Activated naive CD4-positive, alpha-beta T cell treated with anti-CD3 and anti-CD28 coated beads, Interleukin-2, amount 10 ng/mL, durations not matched to agents 7 days and 5 days (primary cell): ENCODE measurements at places on chromosomes 16 and 17.

GRCh38 chr17:13735444-13735843 is 133.7 kb upstream of the HS3ST3A1 start:
- DNase-seq, result no peak

DNA sequence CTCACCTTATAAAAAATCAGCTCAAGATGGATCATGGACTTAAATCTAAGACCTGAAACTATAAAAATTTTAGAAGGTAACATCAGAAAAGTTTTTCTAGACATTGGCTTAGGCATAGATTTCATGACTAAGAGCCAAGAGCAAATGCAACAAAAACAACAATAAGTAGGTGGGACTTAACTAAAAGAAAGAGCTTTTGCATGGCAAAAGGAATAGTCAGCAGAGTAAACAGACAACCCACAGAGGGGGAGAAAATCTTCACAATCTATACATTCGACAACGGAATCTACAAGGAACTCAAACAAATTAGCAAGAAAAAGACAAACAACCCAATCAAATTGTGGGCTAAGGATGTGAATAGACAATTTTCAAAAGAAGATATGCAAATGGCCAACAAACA is 368.4 kb upstream of the KIF2B start:
- DNase-seq, result no peak

DNA sequence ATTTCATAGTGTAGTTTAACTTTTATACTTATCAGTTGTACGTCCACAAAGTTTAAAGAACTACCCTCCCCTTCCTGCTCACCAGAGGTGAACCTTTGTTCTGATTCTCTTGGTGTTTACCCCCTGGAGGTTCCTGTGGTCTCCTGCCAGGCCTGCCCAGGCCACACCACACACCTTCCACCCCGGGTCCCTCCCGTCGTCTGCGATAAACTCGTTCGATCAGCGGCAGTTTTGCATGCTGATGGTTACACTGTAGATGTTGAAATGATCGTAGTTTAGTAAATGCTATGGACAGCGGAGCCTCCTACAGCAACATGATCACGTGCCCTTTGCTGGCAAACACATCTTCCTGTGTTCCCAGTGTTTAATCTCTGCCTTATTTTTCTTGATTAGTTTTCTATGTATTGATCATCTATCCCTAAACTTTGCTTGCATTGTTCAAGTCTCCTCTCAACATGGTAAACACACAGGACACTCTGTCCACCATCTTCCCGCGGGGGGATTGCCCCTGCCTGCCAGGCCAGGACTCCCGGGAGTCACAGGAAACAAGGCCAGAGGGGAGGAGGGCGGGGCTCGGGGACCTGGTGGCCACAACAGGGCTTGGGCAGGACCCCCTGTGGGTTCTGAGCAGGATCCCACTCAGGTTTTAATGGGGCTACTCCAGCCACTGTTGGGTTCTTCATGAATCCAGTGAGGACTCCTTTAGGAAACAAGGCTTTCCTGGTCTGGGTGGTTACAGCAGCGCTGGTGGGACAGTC is 2.8 kb upstream of the ACSF3 start:
- DNase-seq, result no peak

- no peak for DNase-seq
Measured at GRCh38 chr17:69220098-69220497, 8.5 kb downstream of the ABCA10 start.

- DNase-seq, result no peak
Measured at GRCh38 chr16:13332713-13333255, 431.4 kb downstream of the SHISA9 start.

- no peak for DNase-seq
Measured at GRCh38 chr16:78490847-78491246, 391.4 kb downstream of the WWOX start.

- no peak for DNase-seq
Measured at GRCh38 chr17:71899317-71899716, 221.5 kb upstream of the SOX9 start.

DNA sequence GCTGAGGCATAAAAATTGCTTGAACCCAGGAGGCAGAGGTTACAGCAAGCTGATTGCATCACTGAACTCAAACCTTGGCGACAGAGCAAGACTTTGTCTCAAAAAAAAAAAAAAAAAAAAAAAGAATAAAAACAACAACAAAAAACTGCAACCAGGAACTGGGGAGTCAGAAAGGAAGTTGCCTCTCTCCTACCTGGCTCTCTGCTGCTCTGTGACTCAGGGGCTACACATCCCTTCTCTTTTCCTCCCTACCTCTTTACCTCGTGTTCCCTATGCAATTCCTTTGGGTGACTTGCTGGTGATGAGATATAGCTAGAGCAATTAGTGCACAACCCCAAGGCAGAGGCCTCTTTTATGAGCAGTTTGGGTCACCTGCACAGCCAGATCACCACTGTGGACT is 95.9 kb downstream of the ABCC1 start:
- DNase-seq, result no peak

GRCh38 chr17:1591474-1592090 is 29.0 kb upstream of the PITPNA start:
- DNase-seq, result no peak

DNA sequence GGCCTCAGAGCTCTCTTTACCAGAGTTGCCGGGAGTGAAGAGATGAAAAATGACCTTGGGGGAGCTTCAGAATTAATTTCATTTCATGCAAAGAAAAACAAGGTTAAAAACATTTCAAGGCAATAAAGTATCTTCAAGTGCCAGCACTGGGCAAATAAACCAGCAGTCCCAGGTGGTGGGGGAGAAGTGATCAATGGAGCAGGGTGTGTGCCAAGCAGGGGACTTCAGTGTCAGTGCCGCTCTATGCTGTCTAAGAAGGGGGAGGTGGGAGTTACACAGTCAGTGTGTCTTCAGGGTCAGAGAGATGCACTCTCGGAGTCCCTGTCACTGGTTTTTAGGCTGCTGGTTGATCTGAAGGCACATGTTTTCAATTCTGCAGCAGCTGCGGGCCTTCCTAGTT is 57.2 kb upstream of the MGAT5B start:
- DNase-seq, result no peak

- DNase-seq, result no peak
Measured at GRCh38 chr16:85168732-85169256, 56.5 kb upstream of the CIBAR2 start.

- no peak for DNase-seq
Measured at GRCh38 chr16:2966808-2967191, 2.3 kb upstream of the PAQR4 start.

GRCh38 chr17:81426393-81427172 is 31.3 kb downstream of the BAHCC1 start:
- no peak for DNase-seq

DNA sequence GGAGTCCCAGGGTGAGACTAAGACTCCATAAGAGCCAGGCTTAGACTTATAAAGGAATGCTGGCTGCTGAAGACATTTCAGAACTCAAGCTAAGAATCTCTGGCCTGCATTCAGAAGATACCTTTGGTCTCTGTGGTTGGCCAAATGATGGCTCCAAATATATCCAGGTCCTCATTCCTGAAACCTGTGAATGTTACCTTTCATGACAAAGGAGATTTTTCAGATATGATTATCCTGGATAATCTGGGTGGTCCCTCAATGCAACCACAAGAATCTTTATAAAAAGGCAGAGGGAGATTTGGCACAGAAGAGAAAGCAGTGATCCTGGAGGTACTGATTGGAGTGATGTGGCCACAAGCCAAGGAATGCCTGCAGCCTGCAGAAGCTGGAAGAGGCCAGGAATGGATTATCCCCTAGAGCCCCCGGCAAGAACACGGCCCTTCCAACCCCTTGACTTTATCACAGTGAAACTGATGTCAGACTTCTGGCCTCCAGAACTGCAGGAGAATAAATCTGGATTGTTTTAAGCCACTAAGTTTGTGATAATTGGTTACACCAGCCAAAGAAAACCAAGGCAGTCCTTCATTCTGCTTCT is 253.3 kb downstream of the SLC39A11 start:
- no peak for DNase-seq

GRCh38 chr17:82497483-82498405 is 21.8 kb upstream of the FOXK2 start:
- DNase-seq, result peak; percentile 64

DNA sequence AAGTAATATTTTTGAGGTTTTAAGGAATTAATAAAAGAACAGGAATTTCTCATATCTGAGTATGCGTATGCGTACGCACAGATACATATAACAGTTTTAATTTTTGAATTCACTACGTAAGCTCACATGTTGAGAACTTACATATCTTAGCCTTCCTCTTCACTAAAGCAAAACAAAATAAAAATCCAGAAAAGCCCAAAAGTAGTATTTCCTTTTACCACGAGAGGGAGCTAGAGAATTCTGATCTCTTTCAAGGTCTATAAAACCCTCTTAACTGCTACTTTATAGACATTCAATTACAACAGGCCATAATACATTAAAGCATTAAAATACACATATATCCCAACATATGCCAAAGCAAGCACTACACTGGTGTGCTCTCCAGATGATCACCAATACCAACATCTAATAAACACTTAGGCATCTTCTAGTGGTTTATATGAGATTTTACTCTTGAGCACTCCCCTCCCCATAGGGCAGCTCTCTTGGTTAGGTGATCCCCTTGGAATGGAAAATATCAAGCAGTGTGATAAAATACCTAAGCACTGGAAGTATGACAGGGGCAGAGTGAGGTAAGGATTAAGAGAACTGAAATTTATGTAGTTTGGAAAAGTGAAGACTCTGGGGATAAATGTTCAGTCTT is 94.0 kb downstream of the SKAP1 start:
- no peak for DNase-seq

GRCh38 chr17:41340494-41340893 is 10.1 kb downstream of the KRT33A start:
- no peak for DNase-seq

- no peak for DNase-seq
Measured at GRCh38 chr17:68328676-68329075, 37.4 kb downstream of the ARSG start.

DNA sequence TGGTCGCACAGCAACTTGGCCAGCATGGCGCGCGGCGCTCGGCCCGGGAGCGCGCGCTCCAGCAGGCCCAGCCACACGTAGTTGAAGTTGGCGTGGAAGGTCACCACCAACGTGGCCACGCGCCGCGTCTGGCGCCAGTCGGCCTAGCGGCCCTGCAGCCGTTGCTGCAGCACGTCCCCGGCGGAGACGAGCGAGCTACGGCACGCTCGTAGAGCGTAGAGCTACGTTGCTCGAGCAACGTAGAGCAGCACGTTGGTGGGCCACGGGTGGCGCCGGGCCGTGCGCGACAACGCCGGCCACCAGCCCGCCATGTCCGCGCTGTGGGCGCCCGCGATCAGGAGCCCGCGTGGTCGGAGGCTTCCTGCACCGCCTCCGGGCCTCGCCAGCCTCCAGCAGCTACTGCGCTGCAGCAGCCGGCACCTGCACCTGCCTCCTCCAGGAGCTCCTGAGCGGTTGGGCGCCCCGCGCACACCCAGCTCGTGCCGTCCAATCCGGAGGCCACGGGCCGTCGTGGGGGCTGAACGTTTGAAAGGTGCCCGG is 13.4 kb upstream of the SULT1A1 start:
- DNase-seq, result peak; percentile 81

DNA sequence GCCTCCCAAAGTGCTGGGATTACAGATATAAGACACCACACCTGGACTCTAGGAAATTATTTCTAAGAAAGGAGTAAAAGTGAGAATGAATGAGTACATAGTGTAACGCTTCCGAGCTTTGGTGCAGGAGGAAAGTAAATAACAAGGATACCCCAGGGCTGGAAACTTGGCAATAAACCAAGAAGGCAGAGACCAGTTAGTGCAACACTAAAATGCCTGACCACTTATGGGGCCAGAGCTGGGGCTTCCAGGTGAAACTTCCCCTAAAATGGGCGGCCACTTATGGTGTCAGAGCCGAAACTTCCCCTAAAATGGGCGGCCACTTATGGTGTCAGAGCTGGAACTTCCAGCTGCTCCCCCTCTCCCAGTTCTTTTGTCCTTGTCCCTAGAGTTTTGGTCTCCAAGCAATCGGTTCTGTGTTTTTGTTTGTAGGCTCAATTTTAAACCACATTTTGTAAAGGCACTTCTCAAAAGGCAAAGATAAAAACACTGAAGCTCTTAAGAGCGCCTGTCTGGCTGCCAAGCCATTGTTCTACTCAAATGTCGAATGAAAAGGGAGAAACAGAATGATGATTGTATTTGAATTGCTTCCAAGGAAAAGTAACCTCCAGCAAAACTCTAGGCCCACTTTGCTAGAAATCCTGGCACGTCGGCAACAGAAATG is 63.9 kb downstream of the NXN start:
- DNase-seq, result no peak

DNA sequence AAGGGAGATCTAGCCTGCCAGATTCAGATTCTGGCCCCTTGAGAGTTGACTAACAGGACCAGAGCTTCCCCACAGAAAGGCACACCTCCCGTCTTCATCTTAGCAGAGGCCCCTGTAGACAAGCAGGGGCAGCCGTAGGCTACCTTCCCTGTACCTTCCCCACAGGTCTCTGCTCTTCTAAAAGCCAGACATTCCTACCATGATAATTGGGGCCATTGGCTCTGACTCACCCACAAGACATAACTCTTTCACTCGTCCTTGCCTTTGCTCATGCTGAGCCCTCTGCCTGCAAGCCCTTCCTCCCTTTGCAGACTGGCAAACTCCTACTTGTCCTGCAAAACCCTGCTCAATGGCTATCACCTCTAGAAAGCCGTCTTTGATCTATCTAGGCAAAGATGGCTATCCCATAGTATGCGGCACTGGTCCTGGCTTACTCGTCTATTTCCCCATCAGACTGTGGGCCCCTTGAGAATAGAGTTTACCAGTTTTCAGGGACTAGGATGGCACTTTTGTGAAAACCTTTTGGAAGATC is 43.8 kb downstream of the PIMREG start:
- DNase-seq, result no peak

GRCh38 chr16:11791144-11791828 is 5.8 kb downstream of the ZC3H7A start:
- no peak for DNase-seq

DNA sequence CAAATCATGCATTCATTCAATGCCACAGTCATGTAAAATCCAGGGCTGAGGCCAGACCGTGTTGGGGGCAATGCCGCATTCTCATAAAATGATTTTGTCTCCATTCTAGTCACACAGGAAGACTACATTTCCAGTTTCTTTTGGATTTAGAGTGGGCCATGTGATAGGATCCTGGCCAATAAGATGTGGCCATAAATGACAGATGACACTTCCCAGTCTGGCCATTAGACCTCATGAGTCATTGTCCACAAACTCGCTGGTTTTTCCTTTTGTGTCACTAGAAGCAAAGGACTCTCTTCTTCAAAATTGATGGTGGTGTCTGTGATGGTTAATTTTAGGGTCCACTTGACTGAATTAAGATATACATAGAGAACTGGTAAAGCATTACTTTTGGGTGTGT is 352.3 kb downstream of the UTP18 start:
- no peak for DNase-seq

DNA sequence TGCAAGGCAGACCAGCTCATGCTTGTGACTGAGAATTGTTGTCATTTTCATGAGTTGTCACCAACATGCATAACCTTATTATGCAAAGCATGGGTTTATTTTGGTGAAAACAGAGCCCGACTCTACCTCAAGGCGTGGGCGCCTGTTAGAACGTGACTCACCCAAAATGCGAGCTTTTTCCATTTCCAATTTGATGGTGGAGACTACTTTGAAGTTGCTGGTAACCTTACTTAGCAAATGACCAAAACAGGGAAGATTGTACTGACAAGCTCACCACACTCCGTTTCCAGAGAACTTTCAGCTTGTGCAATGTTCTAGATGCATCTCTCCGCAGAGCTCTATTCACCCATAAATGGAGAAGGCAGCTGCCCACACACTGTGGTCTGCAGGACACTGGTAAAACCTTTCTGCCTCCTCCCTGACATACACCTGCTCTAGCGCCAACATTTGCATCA is 284.5 kb downstream of the MAF start:
- peak; percentile 28 for DNase-seq

- no peak for DNase-seq
Measured at GRCh38 chr16:89586853-89587252, 11.3 kb downstream of the CPNE7 start.

GRCh38 chr17:48543107-48543853 is 1.6 kb downstream of the HOXB2 start:
- DNase-seq, result peak; percentile 74
